Calu3 (cell line): ENCODE measurements at places on chromosomes 7 and 10. TPM values are rescaled to one million over a fixed set of nuclear protein-coding genes. Genes with fewer than 3 reads are reported as not detected.

Gene GNAT3
- total RNA-seq: not detected in 2 replicates

Gene GJC3
- not detected in 2 replicates for total RNA-seq

Gene PROSER2
- 18.8 and 19.5 TPM in 2 replicates for total RNA-seq

Gene ATOH7
- total RNA-seq: not detected in 2 replicates

DNA sequence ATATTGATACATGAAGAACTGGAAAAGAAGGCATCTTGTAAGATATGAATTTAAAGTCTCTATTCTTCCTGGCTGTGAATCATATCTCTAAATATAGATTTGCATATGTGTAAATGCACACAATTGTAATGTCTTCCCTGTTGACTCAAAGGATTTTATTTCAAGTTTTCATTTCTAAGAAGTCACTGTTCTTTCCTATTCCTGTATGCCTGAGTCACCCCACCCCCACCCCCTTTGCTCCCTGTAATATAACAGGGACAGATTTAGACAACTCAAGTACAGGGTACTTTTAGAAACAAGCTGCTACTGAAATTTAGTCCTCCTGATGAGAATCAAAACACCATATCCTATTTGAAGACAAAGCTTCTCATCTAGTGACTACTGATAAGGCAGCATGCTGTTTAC is 43.0 kb upstream of the HECTD2 start:
- DNase-seq: no peak

GRCh38 chr7:2608921-2609411 is 22.8 kb upstream of the TTYH3 start:
- DNase-seq: no peak

DNA sequence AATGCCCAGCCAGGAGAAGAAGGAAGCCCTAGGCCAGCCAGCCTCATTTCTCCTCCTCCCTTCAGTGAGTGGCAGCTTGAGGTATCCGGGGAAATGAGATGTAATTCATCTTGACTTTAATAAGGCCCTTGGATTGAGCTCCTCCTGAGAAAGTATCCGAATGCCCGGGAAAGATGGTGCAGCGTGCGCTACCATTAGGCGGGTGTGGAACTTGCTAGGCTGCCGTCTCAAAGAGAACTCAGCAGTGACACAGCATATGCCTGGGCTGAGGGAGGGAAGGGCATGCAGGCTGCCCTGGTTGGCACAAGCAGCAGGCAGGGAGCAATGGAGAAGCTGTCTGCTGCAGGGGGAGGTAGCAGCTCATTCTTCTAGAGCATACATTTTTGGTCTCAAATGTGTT is 659.8 kb upstream of the FOXK1 start:
- no peak for DNase-seq

DNA sequence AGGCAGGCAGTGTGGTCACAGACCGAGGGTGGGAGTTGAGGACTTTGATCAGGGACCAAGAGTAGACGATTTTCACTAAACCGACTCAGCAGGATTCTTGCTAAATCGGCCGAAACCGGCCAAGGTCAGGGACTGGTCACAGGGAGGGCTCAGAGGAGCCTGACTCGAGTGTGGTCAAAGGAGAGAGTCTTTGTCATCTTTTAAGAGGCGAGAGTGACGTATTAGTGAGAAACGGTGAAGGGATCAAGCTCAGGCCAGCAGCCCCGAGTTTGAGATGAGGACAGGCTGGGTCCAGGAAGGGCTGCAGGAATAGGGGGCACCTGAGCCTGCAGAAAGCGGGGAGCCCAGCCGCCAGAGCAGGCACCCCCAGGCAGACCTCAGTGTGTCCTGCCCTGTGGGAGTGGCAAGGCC is 41.6 kb upstream of the FAM20C start:
- DNase-seq: no peak

DNA sequence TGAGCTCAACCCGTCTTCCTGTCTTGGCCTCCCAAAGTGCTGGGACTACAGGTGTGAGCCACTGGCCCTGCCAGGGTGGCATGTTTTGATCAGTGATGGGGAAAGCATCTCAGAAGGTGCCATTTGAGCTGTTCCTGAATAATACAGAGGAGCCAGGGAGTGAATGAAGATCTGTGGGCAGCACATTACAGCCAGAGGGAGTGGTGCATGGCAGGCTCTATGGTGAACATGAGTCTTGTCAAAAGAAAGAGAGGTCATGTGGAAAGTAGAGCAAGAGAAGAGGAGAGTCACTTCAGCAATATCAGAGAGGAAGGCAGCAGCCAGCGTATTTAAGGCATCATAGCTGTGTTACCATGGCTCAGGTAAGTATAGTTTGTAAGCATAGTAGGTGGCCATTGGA is 275.7 kb upstream of the LRGUK start:
- DNase-seq: no peak

DNA sequence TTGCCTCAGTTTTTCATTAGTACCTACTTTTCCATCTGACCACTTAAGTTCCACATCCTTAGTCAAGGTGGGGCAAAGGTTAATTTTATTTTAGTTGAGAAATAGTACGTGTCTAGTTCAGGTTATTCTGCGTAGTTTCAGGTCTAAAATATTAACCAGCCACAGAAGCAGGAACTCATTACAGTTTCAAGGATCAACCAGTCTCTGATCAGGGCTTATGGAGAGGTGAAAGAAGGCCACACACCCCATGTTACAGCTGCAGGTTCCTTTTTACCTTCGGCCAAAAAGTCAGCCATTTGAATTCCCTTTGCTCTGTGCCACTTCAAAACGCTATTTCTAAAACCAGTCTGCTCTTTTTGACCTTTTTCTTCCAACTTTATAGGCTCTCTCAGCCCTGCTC is 134.2 kb downstream of the CTTNBP2 start:
- no peak for DNase-seq
